SHP77 treated with DMSO at 0.1 percent for 48 hours (cell line): ENCODE measurements at places on chromosomes 2 and 18.

- DNase-seq, result no peak
Observed at GRCh38 chr2:160430001-160430344, 63.6 kb downstream of the RBMS1 start.

GRCh38 chr18:78976765-78977636 is 2.6 kb upstream of the SALL3 start:
- no peak for DNase-seq

- no peak for DNase-seq
Observed at GRCh38 chr2:20282916-20283592, 58.1 kb upstream of the SDC1 start.

GRCh38 chr2:155256803-155257202 is 558.3 kb downstream of the KCNJ3 start:
- no peak for DNase-seq

GRCh38 chr2:189153619-189154018 is 25.9 kb downstream of the COL5A2 start:
- no peak for DNase-seq

DNA sequence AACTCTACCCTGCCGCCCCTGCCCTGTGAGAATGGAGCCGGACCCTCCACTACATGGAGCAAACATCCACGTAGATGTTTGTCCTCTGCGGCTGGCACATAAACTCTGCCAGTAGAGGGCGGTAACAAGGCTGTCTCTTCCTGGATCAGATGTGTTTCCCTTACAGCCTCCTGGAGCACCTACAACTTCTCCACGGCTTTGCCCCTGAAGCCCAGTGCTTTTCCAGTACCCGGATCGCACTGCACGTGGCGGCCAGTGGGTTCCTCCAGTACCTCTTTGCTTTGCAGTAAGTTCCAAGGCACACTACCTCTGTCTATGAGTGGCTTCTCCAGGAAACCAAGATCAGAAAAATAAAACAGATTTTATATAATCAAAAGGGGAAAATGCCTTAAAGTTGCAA is 651.3 kb downstream of the DCDC2C start:
- DNase-seq, result peak; percentile 51

- DNase-seq, result no peak
Observed at GRCh38 chr2:229090225-229090624, 180.9 kb downstream of the PID1 start.

DNA sequence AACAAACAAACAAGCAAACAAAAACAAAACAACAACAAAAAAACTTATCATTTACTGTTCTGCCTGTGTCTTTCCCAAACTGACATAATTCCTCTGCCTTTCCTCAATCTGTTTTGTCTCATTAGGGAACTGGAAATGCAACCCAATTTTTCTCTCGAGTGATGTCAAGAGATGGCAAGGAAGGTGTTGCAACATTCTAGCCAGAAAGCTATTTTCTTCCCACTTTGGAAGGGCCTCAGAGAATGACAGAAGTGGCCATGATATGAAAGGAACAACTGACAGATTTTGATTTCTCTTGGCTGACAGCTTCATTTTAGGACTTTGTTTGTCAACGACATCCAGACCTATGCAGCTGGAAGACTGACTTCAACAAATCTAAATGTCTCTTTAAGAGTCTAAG is 24.7 kb downstream of the RND3 start:
- no peak for DNase-seq

DNA sequence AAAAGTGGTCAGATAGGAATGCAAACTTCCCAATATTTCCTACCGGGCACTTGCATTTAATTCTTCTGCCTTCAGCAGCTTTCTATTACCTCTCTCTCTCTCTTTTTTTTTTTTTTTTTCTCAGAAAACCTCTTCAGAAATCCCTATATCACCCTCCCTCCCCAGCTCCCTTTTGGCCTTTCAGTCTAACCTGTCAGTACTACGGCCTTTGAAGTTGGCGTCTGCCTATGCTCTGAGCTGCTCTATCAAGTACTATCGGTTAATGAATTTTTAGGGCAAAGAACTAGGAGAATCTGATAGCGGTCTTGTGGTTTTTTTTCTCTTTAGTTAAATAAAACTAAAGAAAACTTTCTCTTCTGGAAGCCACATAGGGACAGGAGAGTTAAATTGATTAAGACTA is 122.4 kb upstream of the MAPRE2 start:
- no peak for DNase-seq

DNA sequence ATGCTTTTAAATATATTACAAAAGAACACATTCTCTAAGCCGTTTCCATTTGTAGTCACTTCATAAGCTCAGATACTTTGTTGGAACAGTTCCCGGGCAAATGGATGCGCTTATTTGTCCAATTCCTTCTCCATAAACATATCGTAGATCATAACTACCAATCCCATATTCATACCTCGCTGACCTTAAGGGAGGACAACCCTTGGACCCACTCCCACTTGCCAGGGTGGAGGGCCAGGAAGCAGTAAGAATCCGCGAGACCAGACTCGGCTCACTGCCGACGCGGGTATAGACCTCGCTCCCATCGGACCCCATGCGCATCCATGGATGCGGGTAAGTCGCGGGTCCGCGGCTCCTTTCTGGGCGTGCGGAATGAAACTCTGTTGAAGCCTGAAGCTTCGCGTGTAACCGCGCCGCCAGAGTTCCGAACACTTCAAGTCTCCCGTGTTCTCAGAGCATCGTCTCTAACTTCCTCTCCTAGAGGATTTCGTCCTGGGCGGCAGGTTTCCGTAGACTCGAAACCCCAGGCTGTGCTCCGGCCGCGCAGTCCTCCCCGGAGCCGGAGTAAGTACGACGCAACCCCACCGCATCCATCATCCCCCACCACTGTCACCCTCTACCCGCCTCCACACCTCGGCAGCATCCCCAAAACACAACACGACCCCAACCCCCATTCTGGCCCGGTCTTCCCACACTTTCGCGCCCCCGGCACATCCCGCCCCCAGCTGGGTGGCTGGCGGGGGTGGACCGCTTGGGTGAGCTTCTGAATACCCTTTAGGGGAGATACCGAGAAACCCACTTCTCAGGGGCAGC is 1.1 kb downstream of the DSC3 start:
- no peak for DNase-seq

DNA sequence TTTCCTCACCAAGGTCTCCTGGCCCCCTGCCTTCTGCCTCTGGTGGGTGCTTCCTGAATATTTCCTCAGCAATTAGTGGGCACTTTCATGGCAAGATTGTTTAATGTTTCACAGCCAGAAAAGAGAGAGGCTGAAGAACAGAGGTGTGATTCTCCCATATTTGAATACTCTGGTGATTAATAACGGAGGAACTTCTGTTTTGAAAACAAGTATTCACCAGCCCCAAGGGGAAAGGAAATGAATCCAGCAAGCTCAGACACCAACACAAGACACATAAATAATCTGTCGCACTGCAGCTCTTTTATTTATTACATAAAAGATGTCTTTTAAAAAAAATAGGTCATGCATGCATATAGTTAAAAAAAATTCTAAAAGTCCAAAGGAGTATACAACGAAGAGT is 57.7 kb downstream of the MRPL35 start:
- no peak for DNase-seq

- peak; percentile 53 for DNase-seq
Observed at GRCh38 chr2:43221763-43222474, 4.5 kb downstream of the ZFP36L2 start.

- no peak for DNase-seq
Observed at GRCh38 chr18:48727681-48728080, 188.8 kb downstream of the CTIF start.

DNA sequence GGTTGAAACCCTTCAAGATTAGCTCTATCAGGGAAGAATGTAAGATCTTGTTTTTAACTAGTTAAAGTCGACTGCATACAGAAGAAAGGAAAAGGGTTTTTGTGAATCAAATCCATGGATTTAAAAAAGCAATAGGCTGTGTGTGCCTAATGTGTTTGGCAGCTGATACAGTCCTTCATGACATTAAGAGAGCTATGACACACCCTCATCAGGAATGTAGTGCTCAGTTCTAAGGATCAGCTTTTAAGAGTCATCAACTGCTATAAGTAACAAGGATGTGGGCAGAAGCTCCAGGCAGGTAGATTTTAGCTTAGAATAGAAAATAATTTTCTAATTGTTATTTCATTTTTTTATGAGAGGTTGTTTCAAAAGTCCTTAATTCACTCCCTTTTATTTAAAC is 52.9 kb downstream of the PPP1R1C start:
- DNase-seq, result no peak

GRCh38 chr2:27792759-27793158 is 21.2 kb downstream of the MRPL33 start:
- no peak for DNase-seq

- DNase-seq, result no peak
Observed at GRCh38 chr18:23365602-23366001, 87.5 kb upstream of the RIOK3 start.

- no peak for DNase-seq
Observed at GRCh38 chr2:210584834-210585233, 28.4 kb downstream of the CPS1 start.

DNA sequence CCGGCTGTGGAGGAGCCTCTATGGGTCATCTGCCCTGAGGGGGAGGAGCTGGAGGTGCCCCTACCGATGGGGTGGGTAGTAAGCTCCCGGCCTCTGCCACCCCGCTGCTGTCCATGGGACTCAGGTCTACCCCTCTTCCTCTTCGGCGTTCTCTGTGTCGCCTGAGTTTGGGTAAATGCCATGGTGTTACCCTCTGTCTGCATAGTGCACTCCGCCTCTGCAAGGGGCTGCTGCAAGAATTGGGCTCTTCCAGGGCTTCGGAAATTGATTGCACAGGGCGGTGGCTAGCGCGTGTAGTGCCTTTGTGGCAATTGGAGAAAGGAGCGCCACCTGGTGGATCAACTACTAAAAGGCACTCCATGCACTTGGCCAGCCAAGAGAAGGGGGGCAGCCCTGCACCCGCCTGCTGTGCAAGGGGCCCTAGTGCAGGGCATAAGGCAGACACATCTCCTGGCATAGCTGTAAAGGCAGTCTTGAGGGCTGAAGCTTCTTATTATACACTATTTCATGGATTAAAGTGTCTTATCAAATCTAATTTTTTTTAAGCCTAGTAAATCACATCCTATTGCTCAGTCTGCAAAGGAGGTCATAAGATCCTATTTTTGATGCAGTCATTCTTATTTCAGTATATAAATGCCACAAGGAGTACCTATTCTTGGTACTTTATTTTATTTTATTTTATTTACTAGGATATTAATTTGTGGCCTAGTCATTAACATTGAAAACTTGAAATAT is 308.9 kb downstream of the PDE11A start:
- peak; percentile 34 for DNase-seq

GRCh38 chr2:124162256-124162655 is 137.2 kb downstream of the CNTNAP5 start:
- DNase-seq, result no peak

DNA sequence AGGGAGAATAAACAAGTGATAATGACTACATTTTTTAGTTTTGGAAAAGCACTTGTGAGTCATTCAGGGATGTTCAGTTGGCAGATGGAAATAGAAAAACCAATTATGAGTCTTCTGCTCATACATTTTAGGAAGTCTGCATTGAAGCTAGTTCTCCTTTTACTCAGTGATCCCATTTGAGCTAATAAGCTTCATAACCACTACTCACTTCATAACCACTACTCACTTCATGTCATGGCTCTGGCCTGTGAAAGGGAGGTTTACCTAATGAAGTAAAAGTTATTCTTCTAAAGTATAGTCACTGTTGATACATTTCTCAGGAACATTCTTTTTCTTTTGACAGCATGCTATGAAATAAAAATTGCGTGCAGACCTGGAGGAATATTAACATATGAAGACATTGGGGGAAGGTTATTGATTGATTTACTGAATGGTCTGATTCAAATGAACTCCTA is 948.7 kb downstream of the TSN start:
- no peak for DNase-seq

DNA sequence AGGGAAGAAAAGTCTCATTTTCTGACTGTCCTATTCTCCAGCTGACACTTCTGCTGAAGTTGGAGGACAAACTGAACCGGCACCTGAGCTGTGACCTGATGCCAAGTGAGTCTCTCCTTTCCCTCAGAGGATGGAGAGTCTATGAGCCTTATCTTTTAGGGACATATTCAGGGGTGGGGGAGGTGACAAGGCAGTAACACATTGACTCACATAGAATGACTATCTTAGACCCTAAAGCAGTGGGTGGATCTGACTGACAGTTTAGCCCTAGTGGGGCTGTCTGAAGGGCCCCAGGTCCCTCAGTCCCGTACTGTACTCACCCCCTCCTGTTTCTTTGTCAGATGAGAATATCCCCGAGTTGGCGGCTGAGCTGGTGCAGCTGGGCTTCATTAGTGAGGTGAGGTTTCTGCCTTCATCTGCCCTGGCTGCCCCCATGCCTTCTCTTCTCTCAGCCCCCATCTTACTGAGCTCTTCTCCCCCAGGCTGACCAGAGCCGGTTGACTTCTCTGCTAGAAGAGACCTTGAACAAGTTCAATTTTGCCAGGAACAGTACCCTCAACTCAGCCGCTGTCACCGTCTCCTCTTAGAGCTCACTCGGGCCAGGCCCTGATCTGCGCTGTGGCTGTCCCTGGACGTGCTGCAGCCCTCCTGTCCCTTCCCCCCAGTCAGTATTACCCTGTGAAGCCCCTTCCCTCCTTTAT is 805 bp upstream of the KRTCAP3 start:
- DNase-seq, result no peak

DNA sequence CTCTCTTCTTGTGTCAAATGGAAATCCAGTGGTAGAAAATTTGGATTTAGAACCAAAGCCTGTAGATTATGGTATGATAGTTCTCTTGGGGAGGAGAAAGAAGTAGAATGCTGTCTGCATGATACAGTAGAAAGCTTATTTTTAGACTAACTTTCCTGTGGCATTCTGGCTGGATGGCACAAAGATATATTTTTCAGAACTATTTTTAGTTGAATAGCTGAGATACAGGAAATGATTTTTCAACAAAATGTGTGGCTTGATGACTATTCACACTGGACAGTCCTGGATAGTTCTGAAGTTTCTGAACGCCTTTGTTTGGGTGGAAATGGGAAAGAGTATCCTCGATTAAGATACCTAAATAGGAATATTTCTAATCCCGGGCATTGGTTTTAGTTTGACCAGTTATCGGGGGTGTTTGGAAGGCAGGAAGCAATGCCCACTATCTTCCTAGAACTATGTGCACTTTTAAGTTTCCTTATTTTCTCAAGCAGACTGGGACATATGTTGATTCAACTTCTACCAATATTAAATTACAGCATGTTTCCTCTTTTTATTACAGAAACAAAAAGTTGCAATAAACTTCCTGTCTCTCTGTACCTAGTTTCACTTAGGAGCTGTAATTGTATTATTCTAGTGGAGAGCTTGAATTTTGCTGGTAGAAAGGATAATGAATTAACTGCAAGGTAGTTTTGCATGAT is 32.1 kb downstream of the GDF7 start:
- DNase-seq, result no peak

- DNase-seq, result no peak
Observed at GRCh38 chr2:217625557-217626169, 377.1 kb downstream of the TNS1 start.

DNA sequence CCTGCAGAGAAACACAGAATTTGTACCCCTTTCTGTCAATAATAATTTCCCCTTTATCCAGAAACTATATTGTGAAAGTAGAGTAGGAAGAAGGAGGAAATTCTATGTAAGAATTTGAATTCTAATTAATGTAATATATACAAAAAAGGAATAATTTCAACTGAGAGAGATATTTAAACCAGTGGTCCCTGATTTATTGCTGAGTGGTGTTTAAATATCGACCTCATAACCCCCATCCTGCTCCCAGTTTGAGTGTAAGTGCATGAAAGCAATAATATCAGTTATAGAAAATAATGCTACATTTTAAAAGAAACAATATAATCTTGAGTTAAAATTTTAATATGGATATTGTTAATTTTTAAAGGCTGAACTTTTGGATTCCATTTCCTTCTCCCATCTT is 286.2 kb upstream of the REG3G start:
- no peak for DNase-seq
